ENCODE measurements at places on chromosomes 16 and 17.

- no peak for DNase-seq
These were observed 62.0 kb upstream of the TEKT3 start for GRCh38 chr17:15403276-15403939.

DNA sequence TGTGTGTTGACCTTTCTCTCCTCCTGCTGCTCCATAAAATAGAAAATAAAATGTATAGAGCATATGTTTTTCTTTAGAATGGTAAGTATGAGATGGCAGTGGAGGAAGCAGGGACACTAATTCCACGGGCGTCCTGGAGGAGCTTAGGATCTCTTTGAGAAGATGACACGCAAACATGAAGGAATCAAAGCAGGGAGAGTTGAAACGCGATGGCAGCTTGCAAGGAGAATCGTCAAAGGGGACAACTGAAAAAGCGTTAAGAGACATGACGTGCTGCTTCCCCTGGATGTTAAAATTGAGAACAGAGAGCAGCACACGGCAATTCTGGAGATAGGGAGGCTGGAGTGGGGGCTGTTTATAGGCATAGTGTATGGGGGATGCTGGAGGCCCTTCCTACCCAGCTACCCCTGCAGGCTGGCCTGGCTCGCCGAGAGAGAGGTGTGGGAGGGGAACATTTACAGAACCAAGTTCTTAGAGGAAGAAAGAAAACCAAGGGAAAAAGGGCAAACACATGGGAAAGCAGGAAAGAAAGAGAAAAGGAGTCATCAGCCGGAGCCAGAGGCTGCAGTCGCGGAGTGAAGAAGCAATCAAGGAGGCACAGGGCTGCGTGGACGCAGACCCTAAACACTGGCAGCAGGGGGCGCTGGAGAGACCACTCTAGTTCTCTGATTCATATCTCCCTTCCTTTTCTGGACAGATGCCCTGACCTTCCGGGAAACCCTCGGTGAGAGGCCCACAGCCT is 55.8 kb downstream of the MYH13 start:
- no peak for DNase-seq

DNA sequence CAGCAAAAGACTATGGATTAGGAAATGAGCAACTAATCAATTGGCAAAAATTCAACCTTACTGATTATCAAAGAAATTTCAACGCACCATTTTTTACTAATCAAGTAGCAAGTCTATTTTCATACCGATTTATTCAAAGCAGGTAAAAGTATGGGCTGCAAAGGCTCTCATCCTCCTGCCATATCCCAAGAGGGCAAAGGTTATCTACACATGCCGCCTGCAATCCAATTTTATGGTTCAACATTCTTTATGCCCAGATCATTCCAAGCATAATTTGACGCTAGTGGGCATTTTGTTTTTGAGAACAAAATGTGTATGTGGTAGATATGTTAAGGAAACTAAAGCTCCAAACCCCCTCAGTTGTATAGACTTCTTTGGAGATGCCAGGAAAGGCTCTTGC is 270.6 kb downstream of the MAF start:
- no peak for DNase-seq

DNA sequence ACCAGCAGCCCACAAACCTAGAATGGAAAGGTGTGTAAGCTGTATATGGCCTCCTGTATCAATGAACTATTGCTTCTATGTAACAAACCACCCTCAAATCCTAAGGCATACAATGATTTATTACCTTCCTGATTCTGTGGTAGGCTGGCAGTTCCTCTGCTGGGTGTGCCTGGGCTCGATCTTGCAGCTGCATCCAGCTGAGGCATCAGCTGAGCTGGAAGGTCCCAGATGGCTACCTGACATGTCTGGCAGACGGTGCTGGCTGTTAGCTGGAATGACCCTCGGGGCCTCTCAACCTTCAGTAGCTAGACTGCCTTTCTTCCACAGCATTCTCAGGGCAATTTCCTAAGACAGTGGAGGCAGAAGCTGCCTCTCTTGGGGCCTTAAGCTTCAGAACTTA is 152.7 kb downstream of the RAB11FIP4 start:
- DNase-seq, result no peak

GRCh38 chr16:76241755-76242154 is 35.4 kb upstream of the CNTNAP4 start:
- no peak for DNase-seq

DNA sequence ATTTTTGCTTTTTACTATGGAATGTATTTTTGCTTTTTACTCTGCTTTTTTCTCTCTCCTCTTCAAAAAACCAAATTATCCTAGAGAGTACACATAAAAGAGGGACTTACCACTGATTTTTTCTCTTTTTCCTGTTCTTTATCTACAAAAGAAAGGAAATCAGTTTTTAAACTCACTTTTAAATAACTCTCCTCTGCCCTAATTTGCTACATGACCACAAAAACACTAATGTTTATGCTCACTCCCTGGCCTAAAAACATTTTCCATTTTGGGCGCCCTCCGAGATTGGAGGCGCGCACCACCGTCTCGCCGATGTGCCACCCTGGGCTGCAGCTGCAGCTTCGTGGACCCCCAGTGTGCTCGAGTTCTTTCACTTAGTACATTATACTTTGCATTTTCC is 1.1 kb downstream of the TK2 start:
- DNase-seq, result no peak

DNA sequence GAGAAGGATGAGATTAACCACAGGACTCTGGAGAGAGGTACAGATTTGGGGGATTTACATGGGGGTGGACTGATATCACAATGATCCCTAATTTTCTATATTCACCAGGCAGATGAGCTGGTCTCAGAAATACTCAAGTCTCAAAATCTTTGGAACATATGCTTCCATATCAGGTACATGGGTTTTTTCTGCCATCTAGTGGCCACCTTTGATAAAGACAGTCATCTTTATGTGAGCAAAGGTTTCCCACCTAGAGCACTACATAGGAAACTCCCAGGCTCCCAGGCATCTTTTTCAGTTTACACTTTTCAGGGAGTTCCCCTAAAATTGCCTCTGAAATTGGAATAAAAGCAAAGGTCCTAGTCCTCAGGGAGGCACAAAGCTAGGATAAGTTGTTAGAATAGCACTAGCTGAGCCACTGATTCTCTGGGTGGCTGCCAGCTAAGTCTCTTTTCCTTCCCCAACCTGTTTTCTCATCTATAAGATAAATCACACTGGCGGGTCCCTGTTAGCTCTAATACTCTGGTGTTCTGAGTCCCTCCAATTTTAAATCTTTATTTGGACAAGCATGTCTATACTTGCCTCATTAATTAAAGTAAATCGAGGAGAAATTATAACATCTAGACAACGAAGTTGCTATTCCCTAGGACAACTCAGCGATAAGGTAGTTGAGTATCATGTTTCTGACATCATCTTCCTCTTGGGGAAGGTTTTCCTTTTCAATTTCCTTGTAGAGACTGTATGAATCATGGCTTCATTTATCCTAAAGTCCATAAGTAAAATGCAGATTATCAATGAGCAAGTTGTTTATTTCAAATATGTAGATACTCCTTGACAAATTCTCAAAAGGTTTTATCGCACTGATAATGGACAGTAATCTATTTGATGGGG is 19.0 kb upstream of the MON1B start:
- peak; percentile 54 for DNase-seq

DNA sequence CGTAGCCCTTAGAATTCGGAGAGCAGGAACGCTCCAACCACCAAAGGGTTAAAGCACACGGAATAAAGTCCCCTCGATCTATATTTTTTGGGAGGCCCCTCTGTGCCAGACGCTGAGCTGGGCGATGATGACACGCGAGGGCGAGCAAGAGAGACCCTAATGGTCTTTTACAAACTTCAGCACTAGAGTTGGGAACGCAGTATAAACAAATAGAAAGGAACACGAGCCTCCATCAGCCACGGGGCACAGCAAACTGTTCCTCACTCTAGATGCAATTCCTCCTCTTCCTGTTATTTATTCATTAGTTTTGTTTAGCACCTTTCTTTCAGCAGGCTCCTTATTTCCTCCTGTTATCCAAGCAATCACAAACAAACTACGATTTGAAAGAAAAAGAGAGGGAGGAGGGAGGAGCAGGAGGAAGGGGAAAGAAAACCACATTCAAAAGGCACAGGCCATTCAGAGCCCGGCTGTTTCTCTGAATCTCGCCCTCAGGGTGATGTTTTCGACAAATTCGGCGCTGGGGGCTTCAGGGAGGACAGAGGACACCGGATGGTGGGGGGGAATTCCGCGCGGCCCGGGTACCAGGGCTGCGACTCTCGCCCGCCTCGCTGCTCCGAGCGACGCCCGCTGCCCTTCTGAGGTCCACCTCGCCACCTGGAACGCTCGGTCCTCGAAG is 1.6 kb downstream of the TOX3 start:
- no peak for DNase-seq

GRCh38 chr16:89983536-89983935 is 35.0 kb downstream of the DEF8 start:
- no peak for DNase-seq

DNA sequence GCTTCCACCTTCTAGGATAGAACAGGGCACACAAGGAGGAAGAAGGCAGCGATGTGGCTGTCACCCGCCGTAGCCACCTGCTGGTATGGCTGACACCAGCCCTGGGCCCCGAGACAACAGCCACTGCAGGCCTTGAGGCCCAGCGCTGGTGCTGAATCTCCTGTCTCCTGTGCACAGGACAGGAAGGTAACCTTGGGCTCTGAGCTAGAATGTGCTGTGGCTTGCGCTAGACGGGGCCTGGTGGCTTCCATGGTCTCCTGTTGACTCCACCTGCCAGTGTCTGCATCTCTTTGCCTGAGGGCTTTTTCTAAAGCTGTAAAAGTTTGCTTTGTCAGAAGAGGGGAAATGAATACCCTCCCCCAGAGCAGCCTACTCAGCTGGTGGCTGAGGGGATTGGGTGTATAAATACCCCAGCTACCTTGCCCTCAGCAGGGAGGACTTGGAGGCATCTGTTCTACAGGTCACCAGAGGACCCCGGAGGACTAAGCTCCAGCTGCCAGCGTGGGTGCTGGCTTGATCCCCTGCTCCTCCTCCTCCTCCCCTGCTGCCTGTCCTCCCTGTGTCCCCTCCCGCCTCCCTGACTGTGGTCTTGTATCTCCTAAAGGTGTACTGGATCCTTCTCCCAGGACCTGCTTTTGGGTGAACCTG is 76.1 kb upstream of the SDK2 start:
- DNase-seq, result no peak

GRCh38 chr17:78839762-78840529 is 668 bp downstream of the USP36 start:
- DNase-seq, result peak; percentile 26

DNA sequence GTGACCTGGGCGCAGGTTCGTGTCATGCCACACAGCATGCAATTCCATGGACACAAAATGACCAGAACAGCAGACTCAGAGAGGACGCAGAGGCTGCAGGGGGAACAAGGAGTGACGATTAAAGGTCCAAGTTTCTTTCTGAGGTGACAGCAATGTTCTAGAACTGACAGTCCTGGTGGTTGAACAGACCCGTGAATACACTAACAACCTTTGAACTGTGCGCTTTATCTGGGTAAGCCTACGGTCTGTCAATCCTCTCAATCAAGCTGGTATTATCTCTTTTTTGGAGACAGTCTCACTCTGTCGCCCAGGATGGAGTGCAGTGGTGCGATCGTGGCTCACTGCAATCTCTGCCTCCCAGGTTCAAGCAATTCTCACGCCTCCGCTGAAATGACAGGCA is 134.1 kb downstream of the ZNF778 start:
- no peak for DNase-seq

- no peak for DNase-seq
These were observed 3.8 kb downstream of the LITAFD start for GRCh38 chr16:8885674-8886592.

DNA sequence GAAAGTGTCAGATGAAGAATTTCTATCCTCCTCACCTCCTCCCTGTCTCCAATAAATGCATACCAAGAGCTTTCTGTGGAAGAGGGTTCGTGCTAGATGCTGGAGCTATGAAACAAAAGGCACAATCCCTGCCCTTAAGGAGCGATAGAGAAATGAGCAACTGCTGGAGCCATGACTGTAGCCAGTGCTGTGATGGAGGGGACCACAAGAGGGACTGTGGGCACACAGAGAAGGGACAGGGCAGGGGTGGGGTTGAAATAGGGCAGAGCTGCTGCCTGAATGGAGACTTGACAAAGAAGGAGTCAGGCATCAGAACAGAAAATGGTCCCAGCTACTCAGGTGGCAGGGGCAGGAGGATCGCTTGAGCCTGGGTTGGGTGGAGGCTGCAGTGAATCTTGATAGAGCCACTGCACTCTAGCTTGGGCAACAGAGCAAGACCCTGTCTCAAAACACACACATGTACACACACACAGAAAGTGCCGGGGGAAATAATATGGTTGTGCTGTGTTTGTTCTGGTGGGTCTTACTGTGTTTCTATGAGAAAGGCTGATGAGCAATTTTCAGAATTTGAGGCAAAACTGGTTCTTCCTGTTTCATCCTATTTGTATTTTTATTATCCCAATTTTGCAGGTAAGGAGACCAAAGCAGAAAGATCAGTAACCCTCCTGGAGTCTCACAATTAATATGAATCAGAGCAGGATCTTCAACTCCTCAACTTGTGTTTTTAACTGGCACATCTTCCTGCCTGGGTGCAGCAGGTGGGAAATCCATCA is 16.5 kb downstream of the TMEM98 start:
- no peak for DNase-seq

GRCh38 chr17:80152081-80152702 is 5.3 kb upstream of the EIF4A3 start:
- DNase-seq, result no peak

GRCh38 chr17:17215575-17215974 is 9.4 kb upstream of the PLD6 start:
- no peak for DNase-seq

GRCh38 chr16:87132361-87133014 is 184.7 kb downstream of the C16orf95 start:
- DNase-seq, result no peak

DNA sequence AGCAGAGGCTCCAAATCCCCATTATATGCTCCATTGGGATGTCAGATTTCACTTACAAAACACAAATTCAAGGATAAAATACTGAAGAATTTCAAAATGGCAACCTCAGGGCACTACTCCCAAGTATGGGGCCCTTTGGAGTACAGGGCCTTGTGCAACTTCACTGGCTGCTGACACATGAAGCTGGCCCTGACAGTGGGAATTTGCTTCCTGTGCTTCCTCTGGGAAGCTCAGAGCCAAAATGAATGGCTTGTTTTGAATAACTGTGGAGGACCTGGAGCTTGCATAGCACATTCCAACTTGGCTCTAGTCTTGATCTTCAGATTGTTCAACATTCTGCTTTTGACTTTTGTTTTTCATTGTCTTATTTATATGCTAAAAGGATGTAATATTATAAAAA is 52.3 kb upstream of the HNF1B start:
- DNase-seq, result no peak

DNA sequence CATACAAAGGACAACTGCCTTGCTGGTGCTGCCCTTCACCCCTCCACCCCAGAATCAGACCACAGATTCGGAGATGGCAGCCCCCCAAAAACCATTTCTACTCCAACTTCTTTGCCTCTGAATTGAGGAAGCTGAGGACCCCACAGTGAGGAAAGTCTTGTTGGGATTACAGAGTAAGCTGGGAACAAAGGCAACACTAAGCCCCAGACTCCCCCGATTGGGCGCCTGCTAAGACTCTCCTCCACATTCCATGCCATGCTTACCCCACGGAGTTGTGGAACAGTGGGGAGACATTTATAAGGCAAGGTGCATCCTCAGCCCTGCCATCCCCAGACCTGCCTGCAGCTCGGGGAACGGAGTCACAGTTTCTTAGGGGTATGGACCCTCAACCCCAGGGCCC is 1.9 kb downstream of the GIT1 start:
- no peak for DNase-seq

GRCh38 chr16:5069854-5070253 is 1.8 kb upstream of the ALG1 start:
- DNase-seq, result no peak
